ENCODE measurements at places on chromosomes 11 and 22. TPM values are rescaled to one million over a fixed set of nuclear protein-coding genes. Genes with fewer than 3 reads are reported as not detected.

- no peak for DNase-seq
Observed at GRCh38 chr22:35868938-35869337, 151.3 kb downstream of the APOL5 start.

GRCh38 chr11:126175393-126175792, 36.1 kb downstream of the RPUSD4 start:
- peak; percentile 35 for DNase-seq

- peak; percentile 33 for DNase-seq
Observed at GRCh38 chr11:123841174-123841573, 35.0 kb upstream of the OR6M1 start.

- no peak for DNase-seq
Observed at GRCh38 chr22:42967005-42967404, 47.9 kb downstream of the PACSIN2 start.

DNA sequence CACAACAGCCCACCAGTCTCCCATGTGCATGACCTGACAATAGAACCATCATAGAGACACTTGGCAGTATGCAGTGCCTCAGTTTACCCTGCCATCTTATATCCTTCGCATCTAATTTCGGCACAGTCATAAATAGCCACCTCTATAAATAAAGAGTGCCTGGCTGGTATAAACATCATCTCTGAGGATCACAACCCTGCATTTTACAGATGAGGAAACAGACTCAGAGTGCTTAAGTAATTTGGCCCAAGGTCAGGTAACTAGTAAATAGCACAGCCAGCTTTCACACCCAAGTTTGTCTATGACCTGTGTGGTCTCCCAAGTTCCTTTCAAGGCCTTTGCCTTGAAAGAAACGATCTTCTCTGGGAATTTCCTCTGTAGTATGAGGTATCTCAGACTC, 44.6 kb downstream of the CYB5R2 start:
- DNase-seq, result no peak

GRCh38 chr22:27554106-27554811, 247.3 kb downstream of the MN1 start:
- peak; percentile 72 for DNase-seq

The NECTIN1 gene
- 161 TPM for total RNA-seq

DNA sequence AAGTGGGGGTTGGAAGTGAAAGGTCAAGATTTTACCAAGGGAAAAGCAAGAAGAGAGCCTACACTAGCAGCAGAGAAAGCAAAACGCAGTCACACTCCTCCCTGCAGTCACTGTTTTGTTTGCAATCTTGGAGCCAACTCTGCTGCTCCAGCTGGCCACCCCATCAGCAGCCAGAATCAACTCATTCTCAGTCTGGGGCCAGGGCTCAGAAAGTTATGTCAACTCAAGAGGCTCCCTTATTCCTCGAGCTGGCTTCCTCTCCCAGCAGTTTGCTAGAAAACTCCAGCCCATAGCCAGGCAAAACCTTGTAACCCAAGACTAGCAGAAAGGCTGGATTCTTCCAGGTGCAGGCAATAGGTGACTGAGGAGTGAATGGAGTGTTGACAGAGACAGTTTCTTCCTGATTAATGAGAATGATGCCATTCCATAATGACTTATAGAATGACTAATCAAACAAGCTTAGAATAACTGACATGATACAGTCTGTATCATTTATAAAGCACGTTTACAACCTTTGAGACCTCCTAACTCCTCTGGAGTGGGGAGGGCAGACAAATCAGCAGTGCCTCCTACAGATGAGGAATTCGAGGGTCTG, 53.4 kb downstream of the P4HA3 start:
- peak; percentile 37 for DNase-seq

DNA sequence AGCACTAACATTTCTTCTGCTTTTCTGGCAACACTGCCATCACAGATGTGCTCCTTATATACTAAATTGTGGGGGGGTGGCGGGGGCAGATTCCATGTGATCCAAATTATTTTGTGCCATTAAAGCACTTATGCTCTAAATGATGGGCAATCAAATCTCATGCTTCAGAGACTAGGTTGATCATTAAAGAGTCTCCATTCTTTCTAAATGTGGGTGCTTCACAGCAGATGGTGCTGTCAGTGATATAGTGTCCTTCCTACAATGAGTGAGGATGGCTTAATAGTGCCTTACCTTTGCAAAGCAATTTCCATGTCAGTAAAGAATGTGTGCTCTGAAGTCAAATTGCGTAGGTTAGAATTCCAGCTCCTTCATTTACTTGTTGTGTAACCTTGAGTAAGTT, 589.8 kb downstream of the ETS1 start:
- no peak for DNase-seq

DNA sequence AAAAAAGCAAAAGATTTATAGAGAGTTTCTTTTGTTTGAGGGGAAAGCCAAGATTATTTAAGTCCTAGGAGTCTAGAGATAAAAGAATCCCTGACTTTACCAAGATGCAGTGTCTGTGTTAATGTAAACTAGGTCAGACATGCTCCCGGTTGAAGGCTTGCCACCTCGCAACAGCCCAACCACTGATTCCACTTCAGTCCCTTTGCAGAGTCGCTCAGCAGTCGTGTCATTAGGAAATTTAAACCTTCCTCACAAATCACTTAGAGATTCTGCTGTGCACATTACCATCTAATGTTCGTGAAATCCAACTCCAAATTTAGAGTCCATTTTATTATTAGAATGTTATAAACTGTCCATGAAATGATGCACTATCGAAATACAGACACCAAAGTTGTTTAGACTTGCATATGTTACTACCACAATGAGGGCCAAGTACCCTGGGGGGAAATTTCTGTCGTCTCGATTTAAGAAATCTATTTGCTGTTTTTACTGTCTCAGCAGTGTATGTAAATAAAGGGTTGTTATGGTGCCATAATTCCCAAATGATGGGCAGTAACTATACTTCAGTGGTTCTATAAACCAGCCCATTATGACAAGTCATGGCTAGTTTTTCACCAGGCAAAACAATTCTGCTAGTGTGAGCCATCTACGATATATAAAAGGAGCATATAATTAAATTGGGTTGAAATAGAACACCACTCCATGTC, 101.4 kb upstream of the MTNR1B start:
- DNase-seq, result peak; percentile 51

- peak; percentile 92 for DNase-seq
Observed at GRCh38 chr11:61887839-61888494, 3.4 kb downstream of the FADS3 start.

DNA sequence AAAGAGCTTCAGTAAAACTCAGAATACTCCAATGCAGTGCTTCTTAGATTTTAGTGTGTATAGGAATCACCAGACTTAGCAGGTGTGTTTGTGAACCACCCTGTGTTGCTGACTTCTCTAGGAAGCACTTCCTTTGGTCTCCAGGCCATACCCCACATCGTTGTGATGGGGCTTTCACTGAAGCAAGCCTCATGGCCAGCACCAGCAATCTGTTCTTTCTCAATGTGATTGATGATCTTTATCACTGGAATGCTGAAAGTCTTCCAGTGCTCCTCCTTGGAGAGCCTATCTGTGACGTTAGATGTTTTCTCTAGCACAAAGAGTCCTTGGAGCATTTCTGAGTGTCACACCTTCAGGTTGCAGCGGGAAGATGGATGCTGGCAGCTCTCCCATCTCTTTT, 280.5 kb downstream of the DDX10 start:
- no peak for DNase-seq

The SLC43A1 gene
- 1.3 TPM for total RNA-seq

The OVOL1 gene
- total RNA-seq, result 6.3 TPM

GRCh38 chr22:42743501-42743991, 22.9 kb upstream of the A4GALT start:
- no peak for DNase-seq

DNA sequence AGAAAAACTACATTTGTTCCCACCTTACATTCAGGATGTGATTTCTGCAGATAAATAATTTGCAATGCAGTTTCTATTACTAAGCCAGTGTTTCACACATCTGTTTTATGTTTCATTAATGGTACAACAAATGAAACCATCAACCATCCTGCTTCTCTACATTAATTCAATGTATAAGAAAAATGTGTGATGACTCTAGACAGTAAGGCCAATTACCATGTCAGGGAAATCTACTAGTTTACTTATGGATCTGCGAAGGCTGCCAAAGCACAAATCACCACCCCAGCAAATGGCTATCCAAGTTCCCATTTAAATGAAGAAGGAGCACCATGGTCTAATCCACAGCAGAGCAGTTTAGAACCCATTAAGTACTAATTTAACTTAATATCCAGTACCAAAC, 50.1 kb upstream of the NCAM1 start:
- no peak for DNase-seq

The GTSE1 gene
- total RNA-seq, result 0.13 TPM

GRCh38 chr22:37674951-37675929, at the start of gene LGALS1:
Gene LGALS1, plus strand, starts transcription at chr22:37675636. Its CDS starts 67 bp downstream, at chr22:37675703.
- DNase-seq, result peak; percentile 84

GRCh38 chr11:75066061-75066460, 30.6 kb downstream of the OR2AT4 start:
- peak; percentile 18 for DNase-seq

DNA sequence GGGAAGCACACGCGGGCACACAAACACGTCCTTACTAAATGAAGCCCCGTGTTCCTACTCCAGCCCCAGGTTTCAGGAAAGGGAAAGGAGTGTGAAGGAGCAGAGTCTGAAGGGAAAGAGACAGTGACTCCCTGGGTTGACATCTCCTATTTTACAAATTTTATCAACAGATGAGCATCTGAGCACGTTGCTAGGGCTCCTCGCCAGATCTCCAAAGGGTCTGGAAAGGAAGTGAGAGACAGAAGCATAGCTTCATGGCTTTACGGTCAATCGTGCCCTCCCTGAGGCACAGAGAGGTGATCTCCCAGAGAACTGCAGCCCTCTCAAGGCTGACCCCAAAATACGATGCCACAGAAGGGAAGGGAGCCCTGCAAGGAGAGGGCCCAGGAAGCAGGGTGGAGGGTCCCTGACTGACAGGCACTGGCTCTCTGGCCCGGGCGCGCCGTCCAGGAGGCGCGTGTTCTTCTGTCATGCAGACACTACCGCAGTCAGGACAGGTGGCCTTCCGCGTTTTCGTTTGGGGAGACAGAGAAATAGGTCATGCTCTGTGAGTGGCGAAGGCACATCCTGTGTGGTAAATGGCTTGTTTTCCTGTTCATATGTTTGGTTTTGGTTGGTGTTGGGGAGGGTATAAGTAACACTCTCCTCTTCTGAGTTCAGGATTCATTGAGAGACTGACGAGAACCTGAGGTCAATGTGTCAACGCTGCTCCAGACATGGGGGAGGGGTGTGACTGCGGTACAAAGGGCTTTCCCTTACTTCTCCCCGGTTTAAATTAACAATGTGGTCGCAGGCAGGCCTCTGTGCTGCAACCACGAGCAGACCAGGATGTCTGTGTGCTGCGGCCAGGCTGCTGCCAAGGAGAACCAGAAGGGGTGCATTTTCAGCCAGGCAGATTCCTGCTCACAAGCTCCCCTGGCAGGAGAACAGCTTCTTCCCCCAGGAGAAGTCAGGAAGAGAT, 813.3 kb downstream of the OPCML start:
- no peak for DNase-seq

- DNase-seq, result no peak
Observed at GRCh38 chr11:12099132-12099873, 11.1 kb upstream of the MICAL2 start.

- no peak for DNase-seq
Observed at GRCh38 chr11:855330-855674, 12.7 kb downstream of the TSPAN4 start.

The PAX6 gene
- total RNA-seq, result not detected

GRCh38 chr22:19109198-19110063, 12.8 kb downstream of the DGCR2 start:
- DNase-seq, result peak; percentile 92

GRCh38 chr11:7332451-7332850, 80.7 kb downstream of the SYT9 start:
- no peak for DNase-seq

GRCh38 chr11:109864151-109864661, 229.0 kb upstream of the ZC3H12C start:
- DNase-seq, result no peak

The LRRC32 gene
- total RNA-seq, result 0.26 TPM

- no peak for DNase-seq
Observed at GRCh38 chr11:116911976-116912734, 74.7 kb upstream of the APOA1 start.

DNA sequence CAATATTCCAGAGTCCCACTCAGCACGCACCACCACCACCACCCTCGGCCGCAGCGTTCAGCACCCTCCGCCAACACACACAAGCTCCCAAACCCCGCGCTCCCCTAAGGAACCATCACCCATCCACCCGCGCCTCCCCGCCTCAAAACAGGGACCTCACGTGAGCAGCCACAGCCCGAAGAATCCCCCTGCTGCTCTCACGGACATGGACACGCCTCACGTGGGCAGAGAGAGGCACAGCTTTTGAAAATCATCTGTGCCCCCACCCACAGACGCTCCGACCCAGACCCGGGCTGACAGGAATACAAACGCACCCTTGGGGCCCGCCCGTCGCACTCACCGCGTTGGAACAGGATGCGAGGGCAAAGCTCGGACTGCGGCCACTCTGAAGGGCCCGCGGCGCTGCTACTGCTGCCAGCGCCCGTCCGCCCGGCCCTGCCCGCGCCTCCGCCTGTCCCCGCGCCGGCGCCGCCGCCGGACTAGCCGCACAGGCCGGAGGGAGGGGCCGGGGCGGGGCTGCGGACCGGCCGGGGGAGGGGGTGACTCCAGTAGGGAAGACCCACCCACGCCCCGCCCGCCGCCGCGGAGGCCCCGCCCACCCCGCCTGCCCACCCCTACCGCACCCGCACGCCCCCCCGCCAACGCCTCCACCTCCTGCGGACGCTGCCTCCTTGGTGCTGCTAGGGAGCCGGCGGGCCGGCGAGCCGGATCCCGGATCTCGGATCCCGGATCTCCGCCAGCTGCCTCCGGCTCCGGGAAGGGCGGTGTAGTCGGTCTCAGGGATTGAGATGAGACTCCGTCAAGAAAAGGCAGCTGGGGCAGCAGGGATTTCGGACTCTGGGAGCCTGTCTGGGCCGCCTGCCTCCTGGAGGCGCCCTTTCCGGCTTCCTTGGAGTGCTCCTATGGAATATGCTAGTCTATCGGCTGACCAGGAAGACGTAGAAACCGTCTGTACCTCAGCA, at the start of gene TRIM3:
TSS of gene TRIM3 (minus strand) at position 491 of the 962 bp plus-strand sequence. CDS start 8,246 bp downstream, outside the sequence.
- DNase-seq, result peak; percentile 71

GRCh38 chr11:65652511-65653228, 10.0 kb downstream of the RELA start:
- peak; percentile 83 for DNase-seq

DNA sequence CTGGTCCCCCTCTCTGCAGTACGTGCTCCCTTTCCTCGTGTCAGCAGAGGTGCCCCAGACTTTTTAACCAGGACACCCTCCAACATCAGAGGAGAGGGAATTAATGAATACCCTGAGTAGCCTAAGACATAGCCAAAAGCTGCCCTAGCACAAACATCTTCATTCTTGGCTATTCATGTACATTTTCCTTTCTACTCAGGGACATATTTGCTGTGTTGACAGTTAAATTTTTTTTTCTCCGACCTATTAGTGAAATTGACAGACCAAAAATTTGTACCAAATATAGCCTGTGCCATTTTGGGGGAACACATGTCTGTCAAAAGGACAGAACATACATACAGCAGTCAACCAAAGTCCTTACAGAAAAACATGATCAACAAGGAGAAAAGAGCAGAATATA, 33.3 kb downstream of the CADM1 start:
- no peak for DNase-seq

Measured in bronchial epithelial cell (primary cell).